ENCODE measurements at places on chromosomes 5 and 9.

- peak; percentile 81 for DNase-seq
Observed at GRCh38 chr9:119963798-119964372, 594.6 kb upstream of the BRINP1 start.

DNA sequence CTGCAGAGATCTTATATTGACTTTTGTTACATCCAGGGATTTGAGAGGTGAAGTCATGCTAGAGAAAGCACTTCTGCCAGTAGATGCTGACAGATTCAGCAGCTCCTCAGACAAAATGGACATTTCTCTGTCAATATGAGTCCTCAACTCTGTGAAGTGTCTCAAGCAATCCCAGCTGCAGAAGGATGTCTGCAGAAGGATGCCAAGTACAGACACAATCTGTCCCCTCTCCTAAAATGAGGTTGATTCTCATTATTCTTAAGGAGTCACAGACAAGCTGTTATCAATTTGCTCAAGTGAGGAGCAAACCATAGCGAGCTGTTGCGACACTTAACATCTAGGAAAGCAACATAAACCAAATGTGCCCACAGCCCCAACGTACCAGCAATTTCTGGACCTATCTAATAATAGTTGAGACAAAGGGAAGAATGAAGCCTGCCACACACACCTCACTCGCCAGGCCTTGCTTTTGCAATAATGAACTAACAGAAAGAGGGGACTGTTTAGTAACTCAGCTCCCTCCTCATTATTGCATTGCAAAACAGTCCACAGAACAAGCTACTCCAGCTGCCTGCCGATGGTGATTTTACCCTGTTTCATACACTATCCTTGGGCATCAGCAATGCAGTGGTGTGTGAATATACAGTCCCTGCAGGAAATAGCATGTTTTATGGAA is 364.2 kb upstream of the PDE4D start:
- no peak for DNase-seq

- no peak for DNase-seq
Observed at GRCh38 chr5:57550132-57550531, 67.5 kb upstream of the ACTBL2 start.

- DNase-seq = no peak
Observed at GRCh38 chr9:121714075-121714705, 62.8 kb downstream of the DAB2IP start.

DNA sequence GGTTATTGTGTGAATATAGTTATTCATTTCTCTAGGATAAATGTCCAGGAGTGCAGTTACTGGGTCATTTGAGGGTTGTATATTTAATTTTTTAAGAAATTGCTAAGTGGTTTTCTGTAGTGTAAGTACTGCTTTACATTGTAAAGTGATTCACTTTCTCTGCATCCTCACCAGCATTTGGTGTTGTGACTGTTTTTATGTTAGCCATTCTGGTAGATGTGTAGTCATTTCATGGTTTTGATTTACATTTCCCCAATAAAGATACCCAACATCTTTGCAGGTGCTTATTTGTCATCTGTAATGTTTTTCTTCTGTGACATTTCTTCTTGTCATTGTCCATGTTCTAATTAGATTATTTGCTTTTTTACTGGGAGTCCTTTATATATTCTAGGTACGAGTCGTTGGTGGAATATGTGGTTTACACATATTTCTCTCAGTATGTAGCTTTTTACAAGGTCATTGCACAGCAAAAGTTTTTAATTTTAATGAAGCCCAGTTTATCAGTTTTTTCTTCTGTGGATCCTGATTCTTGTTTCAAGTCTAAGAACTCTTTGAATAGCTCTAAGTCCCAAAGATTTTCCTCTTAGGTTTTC is 34.0 kb downstream of the SCGB3A1 start:
- DNase-seq = no peak

DNA sequence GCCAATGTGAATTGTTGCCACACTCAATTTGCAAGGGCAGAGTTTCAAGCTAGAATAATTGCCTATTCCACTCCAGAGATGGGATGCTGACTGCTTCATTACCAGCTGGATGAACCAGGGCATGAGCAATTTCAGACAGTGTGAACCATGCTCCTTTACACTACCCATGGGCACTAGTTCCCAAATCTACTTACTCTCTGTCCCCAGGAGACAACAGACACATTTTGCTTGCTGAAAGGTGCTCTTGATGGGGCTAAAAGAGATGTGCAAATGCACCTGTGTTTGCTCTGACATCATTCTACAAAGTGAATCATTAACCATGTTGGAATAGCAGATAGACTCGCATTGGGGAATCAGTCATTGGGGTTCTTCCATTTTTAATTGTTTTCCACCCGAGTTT is 522.3 kb upstream of the NUDT12 start:
- DNase-seq = no peak

- no peak for DNase-seq
Observed at GRCh38 chr5:147267082-147267832, 32.4 kb downstream of the STK32A start.

GRCh38 chr5:65722575-65723403 is 784 bp downstream of the NLN start:
- DNase-seq = peak; percentile 45

GRCh38 chr5:126435714-126436113 is 12.5 kb downstream of the GRAMD2B start:
- no peak for DNase-seq
